Caco-2 (cell line): ENCODE measurements at places on chromosomes 16 and 17.

- DNase-seq, result no peak
Measured at GRCh38 chr16:47851146-47851545, 304.6 kb downstream of the ABCC12 start.

DNA sequence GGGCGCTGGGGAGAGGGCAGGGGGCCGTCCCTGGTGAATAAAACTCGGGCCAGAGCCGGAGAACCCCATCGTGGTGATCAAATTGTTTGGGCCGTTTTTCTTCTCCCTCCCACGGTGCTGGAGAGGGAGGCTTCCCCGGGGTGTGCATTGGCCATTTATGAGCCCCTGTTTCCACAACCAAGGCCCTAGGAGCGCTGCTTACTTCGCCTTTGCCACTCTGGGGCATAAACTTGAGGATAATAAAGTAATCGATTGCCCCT lies 544 bp downstream of the CCP110 start:
- DNase-seq, result no peak

- DNase-seq, result no peak
Measured at GRCh38 chr17:70517816-70518215, 348.5 kb downstream of the KCNJ2 start.

DNA sequence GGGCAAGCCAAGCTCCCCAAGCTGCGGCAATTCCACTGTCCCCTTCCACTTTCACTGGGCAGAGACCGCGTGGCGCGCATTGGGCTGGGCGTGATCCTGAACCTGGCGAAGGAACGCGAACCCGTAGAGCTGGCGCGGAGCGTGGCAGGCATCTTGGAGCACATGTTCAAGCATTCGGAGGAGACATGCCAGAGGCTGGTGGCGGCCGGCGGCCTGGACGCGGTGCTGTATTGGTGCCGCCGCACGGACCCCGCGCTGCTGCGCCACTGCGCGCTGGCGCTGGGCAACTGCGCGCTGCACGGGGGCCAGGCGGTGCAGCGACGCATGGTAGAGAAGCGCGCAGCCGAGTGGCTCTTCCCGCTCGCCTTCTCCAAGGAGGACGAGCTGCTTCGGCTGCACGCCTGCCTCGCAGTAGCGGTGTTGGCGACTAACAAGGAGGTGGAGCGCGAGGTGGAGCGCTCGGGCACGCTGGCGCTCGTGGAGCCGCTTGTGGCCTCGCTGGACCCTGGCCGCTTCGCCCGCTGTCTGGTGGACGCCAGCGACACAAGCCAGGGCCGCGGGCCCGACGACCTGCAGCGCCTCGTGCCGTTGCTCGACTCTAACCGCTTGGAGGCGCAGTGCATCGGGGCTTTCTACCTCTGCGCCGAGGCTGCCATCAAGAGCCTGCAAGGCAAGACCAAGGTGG lies 9.8 kb downstream of the SARM1 start:
- peak; percentile 78 for DNase-seq

DNA sequence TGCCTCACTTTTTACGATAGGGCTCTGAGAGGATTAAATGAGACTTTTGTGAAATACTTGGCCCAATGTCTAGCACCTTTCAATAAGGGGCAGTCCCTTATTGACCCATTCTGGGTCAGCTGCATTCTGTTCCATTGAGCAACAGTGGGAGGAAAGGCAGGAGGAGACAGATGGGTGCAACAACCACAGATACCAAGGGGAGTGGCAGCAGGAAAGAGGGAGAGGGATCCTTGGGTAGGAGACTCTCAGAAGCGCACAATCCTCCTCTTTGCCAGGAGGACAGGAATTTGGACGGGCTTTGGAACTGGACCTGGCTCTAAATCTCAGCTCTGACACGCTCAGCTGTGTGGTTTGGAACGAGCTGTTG lies 3.5 kb downstream of the PIPOX start:
- DNase-seq, result no peak

GRCh38 chr16:30556125-30556473 lies 2.1 kb downstream of the ZNF764 start:
- no peak for DNase-seq
